ENCODE measurements at places on chromosomes 6 and 20.

GRCh38 chr20:37943501-37944455 lies 40.9 kb downstream of the VSTM2L start:
- DNase-seq, result no peak

GRCh38 chr6:167746390-167746907 lies 80.3 kb upstream of the AFDN start:
- no peak for DNase-seq

DNA sequence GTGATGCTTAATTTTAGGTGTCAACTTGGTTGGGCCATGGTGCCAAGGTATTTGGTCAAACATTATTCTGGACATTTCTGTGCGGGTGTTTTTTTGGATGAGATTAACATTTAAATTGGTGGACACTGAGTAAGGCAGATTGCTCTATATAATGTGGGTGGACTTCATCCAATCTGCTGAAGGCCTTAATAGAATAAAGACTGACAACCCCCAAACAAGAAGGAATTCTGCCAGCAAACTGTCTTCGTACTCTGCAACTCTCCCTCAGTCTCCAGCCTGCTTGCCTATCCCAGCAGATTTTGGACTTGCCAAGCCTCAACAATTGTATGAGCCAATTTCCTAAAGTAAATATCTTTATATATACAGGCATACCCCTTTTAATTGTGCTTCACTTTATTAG lies 850.1 kb downstream of the TBC1D32 start:
- no peak for DNase-seq

- no peak for DNase-seq
Measured at GRCh38 chr20:14644306-14645097, 307.1 kb upstream of the FLRT3 start.

GRCh38 chr6:33802186-33802958 lies 1.4 kb downstream of the MLN start:
- DNase-seq, result no peak

DNA sequence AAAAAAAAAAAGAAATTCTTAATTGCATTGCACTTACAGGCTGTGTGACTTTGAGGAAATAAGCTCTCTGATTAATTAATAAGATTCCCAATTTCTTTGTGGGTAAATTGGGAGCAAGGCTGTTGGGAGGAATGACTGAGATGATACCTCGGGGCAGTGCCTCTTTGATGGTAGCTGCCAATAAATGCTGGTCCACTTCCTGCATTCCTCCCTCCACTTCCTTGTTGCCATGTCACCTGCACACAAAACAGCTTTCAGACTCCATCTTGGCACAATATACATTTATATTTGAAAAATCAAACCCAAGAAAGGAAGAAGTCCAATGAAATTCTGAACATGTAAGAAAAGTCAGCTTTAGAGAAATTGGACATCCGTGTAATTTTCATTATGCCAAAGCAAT lies 45.1 kb downstream of the MTHFD1L start:
- DNase-seq, result no peak

- no peak for DNase-seq
Measured at GRCh38 chr20:33839591-33839990, 28.4 kb downstream of the CHMP4B start.

- DNase-seq, result no peak
Measured at GRCh38 chr6:51843456-51844056, 243.9 kb downstream of the PKHD1 start.

DNA sequence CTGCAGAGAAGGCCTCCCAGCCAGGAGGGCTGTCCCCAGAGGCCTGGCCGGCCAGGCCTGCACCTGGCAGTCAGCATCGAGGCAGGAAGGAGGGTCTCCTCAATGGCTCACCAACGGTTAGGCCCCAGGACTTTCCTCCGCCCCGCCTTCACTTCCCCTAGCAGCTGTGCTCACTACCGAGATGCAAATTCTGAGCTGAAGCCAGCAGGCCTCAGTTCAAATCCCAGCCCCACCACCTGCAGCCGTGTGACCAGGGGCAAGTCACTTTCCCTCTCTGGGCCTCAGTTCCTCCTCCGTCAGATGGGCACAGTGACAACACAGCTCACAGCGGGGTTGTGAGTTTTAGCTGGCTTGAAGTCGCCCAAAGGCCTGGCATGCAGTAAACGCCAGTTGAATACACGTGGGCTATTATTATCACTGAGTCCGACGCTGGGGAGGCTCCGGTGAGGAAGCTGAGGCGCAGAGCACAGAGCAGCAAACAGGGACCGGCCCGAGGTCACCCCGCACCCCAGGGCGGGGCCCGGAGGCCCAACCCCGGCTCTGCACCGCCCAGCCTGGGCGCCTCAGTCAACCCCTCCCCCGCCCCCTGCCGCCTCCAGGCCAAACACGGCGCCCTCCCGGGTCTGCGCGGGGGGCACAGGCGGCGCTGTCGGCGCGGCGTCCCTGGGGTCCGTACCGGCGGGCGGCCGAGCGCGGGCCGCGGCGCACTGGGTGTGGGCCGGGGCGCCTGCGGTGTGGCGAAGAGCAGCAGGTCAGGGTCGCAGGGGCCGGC lies 671 bp downstream of the E2F1 start:
- no peak for DNase-seq

Measured in NCI-H187 treated with DMSO at 0.1 percent for 48 hours (cell line).